CD4-positive, alpha-beta T cell treated with Interleukin-4 for 4 hours (primary cell): ENCODE measurements at places on chromosomes 4 and X.
A peak's percentile ranks its signal among the peaks of the same experiment; 100 is the strongest.

- no peak for DNase-seq
Measured at GRCh38 chr4:138003248-138003647, 238.9 kb downstream of the SLC7A11 start.

GRCh38 chr4:8874003-8874895, 2.6 kb upstream of the HMX1 start:
- no peak for DNase-seq

DNA sequence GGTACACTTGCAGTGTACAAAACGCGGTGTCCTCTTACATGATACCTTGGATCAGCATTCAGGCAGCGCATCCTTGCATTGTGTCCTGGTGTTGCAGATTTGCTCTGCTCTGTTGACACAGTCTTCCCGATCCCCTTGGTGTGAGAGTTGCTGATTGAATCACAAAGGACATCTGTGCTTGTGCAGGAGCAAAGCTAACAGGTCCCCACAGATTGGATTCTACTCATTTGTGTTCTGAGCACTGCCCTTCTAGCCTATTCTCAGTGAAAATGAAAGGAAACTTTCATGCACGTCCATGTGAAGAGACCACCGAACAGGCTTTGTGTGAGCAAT, 171.4 kb downstream of the FRMPD4 start:
- no peak for DNase-seq

- DNase-seq: peak; percentile 21
Measured at GRCh38 chr4:48944756-48945241, 38.2 kb upstream of the OCIAD2 start.

GRCh38 chr4:164188236-164188635, 565.7 kb upstream of the SMIM31 start:
- DNase-seq: no peak

GRCh38 chr4:186148336-186148975, 42.9 kb upstream of the CYP4V2 start:
- DNase-seq: no peak

DNA sequence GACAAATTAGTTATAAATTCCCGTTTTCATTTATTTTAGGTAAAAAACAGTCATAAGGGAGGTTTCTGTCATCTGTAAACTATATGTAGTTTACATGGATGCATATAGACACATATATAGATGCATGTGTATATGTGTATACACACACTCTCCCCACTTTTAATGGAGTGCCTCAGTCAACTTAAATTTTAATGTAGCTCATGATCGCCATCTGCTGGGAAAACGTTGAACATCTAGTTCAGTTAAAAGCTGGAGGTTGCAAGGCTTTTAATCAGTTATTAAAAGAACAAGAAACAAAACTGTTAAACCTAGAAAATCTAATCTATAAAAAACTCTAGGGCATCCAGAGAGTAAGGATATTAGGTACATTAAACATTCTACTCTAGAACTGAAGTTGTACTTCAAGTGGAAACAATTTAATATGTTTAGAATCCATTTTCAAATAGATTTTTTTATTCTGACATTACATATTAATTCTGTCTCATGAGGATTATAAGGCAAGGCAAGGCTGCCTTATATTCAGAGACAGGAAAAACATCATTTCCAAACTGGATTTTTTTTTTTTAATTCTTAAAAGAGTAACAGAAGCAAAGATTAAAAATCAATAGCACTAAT, 122.6 kb downstream of the SHISA3 start:
- DNase-seq: peak; percentile 56

GRCh38 chrX:129577473-129577872, 37.4 kb downstream of the OCRL start:
- DNase-seq: no peak

DNA sequence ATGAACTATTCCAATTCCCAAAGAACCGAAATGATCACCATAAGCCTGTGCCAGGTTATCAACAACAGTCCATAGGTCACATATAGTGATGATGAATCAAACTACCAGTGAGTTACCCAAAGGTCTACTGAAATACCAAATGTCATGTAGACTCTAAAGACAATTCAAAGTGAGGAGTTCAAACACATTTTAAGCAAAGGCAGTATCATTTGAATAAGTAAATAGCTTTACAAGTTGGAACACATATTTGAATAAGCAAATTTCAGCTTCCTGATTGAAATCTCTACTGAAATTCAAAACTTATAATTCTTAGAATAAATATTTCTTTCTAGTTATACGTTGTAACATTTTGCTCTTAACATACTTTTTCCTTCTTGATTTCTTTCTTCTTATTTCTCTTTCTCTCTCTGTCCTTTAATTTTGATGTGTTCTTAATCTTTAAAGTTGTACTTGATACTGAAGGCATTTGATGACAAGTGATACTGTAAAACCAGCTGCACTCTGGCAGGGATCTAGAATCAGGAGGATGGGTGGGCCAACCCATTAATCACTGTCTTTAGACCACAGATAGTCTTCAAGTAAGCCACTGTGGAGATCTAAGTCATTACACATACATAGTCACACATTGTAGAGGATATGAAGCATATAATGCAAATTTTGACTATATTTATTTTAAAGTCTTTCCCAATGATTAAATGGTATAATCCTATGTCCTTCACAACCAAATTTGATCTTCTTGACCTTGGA, 34.5 kb downstream of the GABRA4 start:
- DNase-seq: no peak

DNA sequence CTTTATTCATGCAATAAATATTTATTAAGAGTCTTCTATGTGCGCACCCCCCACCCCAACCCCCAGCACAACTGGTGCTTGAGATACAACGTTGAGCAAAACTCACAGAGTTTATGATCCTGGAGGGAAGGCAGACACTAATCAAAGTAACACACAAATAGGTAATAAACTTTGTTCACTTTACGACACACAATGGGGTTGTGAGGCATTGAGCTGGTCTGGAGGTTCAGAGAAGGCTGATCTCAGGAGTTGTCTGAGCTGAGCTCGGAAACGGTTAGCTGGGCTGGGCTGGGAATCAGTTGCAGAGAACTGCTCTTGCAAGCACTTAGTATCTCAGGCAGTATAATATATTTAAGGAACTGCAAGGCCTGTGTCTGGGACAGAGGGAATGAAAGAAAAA, 238.5 kb downstream of the SCFD2 start:
- DNase-seq: no peak
